K562 (cell line): ENCODE measurements at places on chromosomes 12 and 14.

DNA sequence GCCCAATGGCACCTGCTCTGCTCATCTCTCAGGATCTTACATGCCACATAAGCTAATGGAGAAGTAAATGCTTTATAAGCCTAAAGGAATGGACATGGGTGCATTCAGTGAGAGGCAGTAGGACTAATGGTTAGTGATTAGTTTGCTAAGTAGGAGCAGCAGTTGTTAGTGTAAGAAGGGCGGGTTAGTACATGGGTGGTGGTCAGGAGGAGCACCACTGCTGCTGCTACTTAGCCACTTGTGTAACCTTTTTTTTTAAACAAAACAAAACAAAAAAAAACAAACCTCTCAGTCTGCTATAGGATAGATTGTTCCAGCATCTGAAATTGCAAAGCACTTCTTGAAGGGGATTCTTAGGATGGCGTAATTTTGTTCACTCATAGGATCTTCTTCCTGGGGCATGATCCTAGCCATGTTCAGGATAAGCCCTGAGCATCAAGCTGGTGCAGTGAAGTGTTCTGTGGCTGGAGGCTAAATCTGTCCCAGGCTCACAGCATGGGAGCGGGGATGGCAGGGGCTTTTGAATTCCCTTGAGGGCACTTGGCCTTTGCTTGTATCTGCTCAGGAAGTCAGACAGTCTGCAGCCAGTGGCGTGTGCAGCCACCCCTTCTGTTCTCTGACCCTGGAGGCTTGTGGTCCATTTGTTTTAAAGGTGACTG lies 63.6 kb downstream of the CHST11 start:
- DNase-seq, result no peak

DNA sequence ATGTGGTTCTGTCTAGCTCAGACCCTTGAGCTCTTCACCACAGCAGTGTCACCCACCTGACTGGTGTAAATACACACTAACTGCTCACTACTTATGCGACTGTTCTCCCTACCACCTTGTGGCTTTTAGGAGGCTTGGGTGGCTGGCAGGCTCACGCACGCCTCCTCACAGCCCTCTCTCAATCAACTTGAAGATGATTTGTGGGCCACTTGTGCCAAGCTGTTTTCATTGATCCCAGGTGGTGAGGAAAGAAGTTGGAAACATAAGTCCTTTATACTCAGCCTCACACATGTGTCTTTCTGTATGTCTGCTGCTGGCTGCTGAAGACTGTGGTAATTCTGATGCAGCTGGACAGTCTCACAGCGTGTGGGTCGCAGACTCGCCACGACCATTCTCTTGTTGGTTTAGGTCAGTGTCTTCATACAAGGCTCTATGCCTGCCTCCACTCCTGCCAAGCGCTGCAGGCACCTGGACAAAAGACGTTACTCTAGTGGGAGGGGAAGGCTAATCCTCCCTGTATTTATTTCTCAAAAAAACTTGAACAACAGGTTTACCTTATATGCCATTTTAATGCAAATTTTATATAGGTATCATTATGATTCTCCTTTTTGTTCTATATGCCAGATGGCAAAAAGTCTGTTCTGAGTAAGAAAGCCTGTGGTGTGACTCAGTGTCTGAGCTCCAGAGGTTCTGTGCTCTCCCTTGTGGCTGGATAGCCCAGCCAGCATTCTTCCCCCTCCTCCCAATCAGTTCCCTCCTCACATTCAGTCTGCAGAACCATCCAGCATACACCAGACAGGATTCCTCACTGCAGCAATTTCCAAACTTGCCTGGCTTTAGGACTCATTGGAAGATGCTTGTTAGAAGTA lies 115.6 kb downstream of the DIP2B start:
- DNase-seq, result no peak

DNA sequence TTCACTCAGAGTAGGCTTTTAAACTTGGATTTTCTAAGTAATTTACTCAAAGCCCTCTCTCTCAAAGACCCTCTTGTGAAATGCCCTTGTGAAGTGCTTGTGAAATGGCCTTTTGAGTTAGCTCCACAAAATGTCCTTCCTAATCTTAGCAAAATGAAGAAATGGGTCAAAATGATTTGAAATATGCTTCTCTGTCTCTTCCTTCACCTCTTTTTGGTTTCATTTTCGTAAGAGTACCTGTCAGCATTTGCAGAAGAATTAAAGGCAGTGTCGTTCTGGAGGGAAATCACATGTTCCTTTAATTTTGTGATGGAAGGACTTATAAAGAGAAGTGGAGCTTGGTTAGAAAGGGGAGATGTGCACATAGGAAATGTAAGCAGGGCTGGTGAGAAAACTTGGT lies 93.7 kb downstream of the HMGA2 start:
- DNase-seq, result no peak

DNA sequence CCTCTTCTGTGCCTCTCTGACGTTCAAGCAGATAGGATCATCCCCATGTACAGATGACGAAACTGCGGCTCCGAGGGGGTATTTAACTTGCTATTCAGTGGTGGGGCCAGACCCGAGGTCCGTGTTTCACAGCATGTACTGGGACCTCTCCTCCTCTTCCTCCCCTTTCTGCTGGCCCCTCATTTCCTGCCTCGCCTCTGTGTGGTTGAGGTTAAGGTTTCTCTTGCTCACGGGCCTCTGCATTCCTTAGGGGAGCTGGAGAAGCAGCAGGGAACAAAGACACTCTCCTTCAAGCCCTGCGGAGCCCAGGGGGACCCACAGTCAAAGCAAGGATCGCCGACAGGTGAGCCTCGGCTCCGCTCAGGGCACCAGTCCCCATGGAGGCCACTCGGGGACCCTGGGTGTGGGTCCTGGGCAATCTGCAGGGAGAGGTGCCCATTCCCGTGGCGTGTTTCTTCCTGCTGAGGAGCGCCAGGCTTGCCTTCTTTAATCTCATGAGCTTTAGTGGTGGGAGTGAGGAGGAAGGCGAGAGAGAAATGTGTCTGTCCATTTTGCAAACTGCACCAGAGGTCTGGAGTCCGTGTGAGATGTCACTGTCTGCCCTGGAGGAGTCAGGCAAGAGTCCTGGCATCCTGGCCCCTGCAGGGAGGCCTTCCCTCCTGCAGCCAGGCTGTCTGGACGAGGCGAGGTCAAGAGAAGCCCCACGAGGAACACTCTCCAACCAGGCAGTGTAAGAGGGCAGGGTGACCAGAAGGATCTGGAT lies 45.0 kb downstream of the SLC6A12 start:
- DNase-seq, result no peak

GRCh38 chr12:42790761-42791151 lies 201.2 kb upstream of the PRICKLE1 start:
- DNase-seq, result peak; percentile 8

DNA sequence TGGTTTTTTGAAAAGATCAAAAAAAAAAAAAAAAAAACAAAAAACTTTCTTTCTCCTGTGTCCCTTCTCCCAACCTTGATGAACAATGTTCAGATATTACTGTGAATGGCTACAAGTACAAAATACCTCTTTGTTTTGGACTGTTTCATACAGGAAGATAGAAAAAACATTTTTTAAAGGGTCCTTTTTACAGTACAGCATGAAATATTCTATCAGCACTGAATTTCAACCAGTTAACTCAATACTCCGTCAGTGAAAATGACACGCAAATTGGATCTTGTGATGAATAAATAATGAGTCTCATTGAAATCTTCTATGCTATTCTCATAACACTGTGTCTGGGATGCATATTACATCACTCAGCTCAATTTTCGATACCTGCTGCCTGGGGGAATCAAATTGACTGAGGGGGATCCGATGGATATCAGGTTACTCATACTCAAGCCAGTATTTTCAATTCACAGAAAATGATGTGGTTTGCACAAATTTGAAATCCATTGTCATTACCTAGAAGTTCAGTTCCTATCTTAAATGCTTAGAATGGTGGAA lies 179.6 kb downstream of the TMTC2 start:
- no peak for DNase-seq

DNA sequence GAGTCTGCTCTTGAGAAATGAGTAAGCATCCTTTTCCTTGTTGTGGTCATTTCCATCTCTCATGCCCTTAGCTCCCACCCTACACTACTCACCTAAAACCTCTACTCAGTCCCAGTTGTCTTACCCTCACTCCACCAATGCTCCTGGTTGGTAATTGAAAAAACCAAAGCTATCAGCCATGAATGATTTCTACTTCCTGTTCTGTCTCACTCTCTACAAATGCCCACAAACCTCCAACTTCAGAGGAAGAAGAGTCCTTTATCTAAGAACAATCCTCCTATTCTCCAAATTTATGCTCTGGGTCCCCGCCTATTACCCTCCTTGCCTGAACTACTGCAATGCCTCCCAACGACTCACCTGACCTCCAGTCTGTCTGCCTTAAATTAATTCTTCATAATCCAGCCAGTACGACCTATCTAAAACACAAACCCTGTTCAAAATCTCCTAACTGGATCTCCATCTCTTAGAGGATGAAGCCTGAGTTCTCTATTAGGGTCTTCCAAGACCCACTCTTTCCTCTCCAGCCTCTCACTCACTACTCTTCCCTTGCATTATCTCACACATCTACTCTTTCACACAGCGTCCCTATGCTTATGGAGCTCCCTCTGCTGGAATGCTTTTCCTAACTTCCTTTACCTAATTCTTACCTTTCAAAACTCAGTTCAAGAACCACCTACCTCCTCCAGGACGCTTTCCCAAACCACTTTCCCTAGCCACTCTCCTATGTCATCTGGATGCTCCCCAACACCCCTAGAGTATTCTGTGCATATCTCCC lies 2.2 kb downstream of the DHRS1 start:
- DNase-seq, result no peak

DNA sequence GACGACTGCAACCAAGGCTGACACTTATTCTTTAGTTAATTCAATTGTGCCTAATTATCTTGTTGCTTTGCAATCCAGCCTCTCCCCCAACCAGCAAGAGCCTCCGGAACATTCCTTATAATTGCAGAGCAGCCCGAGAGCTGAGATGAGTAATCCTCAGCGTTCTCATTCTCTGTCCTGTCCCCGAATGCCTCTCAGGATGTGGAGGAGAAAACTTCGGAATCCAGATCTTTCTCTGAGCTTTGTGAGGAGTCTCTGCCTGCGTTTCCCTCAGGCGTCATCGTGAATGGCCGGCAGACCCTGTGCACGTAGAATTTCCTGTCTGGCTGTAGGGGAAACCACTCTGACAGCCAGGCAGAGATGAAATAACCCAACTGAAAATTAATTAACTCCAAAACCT lies 160.5 kb upstream of the DIO3 start:
- no peak for DNase-seq

DNA sequence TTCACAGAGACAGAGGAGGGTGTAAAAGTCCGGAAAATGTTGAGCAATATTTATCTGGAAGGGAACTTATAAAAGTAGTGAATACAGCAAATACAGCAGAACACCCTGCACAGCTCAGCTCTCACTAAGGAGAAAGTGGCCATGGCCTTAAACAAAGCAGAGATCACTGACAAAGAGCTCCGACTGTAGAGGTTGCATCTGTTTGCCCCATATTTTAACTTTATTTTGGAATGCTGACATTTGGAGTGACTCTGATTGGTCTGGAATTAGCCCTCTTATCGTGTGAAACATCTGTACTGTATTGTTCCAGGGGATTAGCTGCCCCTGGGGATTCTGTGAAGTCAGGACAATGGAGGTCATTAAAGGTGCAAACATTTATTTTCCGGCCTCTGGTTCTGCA lies 1275.7 kb upstream of the FLRT2 start:
- no peak for DNase-seq

DNA sequence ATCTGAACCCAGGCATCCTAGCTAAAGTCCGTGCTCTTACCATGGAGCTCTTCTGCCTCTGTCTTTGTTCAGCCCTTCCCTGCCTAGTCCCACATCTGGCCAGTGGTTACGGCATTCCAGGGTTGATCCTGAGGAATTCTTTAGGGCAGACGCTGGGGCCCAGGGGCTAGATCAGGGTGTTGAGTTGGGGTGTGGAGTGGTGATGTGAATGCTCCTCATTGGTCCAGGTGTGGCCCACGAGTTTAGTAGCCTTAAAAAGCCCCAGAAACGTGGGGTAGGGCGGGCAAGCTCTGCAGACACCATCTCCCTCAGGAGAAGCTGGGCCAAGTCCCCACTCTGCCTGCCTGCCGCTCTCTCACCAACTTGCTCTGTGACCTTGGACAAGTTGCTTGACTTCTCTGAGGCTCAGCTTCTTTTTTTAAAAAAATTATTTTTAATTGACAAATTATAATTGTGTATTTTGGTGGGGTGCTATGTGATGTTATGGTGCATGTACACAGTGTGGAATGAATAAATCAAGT lies 9.0 kb upstream of the SERPINA6 start:
- no peak for DNase-seq

DNA sequence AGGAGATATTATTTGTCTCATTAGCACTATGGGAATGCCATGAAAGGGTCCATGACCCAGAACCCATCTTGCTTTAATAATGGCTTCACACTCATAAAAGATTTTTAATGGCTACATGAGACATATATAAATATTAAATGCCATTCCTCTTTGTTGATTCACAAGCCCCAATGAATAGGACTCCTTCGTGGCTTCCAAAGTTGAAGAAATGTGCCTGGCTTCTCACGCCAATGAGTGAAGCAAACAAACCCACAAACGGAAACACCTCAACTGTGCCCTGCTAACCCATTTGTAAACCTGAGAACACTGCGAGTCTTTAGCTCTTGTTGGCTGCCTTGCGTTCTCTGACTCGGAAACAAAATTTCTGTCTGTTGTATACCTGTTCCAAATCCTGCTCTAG lies 381.7 kb upstream of the DDHD1 start:
- DNase-seq, result no peak

- peak; percentile 25 for DNase-seq
Observed at GRCh38 chr12:51906430-51907082, 748 bp upstream of the ACVRL1 start.

GRCh38 chr12:132465269-132466190 lies 24.4 kb upstream of the FBRSL1 start:
- no peak for DNase-seq

DNA sequence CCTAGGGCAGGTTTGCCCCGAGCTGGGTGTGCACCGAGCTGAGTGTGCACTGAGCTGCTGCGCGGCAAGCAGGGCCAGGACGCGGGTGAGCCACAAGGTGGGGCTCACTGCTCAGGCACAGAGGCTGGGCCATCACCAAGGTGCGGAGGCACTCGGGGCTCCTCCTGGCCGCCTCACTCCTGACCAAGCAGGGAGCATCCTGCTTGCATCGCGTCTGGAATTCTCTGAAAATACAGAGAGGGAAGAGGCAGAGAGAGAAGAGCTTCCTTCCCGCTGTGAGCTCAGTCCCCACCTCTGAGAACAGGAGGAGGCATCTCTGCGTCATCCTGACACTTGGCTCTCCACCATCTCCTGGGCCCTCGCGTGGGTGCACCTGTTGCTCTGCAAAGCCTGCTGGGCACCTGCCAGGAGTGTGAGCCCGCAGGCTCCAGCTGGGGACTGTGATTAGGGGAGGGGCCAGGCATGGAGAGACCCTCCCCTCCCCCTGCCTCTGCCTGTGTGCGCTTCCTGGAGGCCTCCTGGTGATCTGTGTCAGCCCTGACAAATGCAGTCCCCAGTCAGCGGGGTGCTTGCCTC lies 116.3 kb downstream of the GLT1D1 start:
- peak; percentile 34 for DNase-seq

- DNase-seq, result peak; percentile 42
Observed at GRCh38 chr14:99995700-99996356, 69.4 kb upstream of the EVL start.

- no peak for DNase-seq
Observed at GRCh38 chr14:97726676-97727075, 929.5 kb downstream of the VRK1 start.
